RPMI8226 (cell line): ENCODE measurements at places on chromosomes 6 and 20.

DNA sequence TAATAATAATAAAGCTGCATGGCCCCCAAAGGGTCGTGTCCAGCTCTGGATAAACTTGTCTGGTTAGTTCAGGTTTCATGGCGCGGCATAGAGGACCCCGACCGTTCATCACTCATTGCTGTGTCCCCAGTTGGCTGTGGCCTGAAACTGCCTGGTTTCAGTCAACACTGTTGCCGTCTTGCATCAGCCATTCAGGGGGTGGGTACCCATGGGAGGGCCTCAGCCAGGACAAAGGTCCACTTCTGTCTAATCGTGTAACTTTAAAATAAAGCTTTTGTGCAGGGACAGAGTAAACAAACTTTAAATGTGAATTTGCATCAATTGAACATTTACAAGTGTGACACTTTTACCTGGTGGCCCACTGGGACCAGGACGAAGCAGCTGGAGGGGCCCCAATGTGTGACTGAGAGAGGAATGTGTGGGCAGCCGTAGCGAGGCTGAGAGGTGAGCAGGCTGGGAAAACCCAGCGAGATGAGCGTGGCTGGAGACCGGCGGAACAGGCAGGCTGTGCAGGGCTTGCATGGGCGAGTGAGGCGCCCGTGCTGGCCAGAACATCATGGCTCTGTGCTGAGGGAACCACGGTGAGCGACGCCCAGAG lies 22.3 kb upstream of the UNC93A start:
- DNase-seq, result no peak

DNA sequence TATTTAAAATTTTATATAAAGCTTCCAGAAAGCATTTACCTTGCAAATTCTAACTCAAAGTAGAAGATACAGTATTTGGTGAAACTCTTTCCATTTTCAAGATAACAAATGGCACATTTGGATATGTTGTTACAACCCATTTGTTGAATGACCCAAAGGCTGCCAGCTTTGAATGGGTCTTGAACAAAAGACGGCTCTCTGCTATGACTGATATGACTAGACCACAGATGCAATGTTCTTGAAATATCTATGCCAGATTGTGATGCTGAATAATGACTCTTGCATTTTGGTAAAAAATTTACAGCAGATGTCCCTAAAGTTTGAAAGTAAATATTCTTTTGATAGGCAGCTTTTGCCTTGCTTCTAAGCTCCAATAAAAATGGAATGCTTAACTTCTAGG lies 99.6 kb downstream of the HTR1B start:
- no peak for DNase-seq

DNA sequence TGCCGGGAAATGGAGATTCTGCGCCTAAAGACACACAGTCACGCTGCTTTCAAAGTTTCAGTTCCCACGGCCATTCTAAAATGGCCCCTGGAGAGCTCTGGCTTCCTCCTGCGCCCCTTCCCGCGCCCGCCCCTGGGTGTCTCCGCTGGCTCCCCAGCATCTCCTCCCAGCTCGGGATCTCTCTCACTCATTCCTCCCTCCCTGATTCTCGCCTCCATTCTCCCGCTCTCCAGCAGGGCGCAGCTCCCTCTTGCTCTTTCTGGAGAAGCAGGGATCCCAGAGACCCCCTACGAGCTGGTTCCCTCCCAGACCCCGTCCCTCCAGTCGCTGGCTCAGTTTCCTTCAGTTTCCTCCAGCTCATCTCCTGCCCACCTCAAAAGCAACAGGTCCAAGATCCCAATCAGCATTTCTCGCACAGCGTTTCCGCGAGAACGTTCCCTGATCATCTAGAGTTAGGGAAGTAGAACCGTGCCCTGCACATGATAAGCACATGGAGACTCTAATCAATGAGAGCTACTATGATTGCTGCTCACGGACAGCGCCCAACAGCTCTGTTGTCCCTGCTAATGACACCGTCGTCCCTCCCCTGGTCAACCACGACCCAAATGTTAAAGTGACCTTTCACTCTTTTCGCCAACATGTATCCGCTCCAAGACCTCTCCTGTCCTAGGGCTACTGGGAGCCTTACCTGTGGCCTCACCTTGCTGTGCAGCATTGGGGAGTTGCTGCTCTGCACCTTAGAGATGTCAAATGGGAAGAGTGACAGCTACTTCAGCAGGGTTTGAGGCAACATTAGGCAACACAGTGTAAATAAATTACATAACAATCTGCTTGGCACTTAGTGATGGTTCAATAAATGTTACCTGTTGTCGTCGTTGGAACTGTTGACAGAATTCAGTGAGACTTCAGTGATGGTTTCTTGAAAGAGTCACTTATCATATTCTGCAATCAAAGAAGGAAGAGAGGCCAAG lies 218.5 kb upstream of the QKI start:
- no peak for DNase-seq

DNA sequence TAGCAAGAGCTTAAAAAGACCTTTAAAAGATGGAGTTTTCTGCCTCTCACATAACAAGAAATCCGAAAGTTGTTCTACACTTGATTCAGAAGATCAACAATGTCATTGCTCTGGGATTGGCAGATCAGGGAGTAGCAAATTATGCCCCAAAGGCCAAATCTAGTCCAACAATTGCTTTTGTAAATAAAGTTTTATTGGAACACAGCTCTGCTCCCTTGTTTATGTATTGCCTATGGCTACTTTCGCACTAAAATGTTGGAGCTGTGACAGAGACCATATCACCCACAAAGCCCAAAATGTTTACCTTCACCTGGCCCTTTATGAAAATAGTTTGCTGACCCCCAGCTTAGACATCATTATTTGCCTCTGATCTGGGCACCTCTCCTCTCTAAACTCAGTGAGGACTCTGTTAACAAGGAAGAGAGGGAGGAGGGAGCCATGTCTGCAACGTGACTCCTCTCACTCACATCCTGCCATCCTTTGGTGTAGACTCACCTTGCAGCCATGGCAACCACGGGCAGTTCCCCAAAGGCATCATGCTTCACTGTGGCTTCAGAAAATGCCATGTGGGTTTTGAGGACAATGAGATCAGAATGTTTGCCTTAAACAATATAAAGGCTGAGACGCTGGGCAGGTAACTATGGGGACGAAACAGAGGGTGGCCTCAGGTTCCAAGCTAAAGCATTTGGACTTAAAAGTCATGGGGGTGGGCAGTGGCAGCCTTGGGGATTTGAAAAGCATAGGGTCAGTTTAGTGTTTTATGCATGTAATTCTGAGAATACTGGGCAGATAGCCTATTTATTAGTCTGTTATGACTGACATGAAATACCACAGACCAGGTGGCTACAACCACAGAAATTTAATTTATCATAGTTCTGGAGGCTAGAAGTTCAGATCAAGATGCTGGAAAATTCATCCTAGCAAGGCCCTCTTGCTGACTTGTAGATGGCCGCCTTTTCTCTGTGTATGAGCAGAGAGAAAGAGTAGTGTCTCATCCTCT lies 149.7 kb upstream of the TNFAIP3 start:
- DNase-seq, result no peak

DNA sequence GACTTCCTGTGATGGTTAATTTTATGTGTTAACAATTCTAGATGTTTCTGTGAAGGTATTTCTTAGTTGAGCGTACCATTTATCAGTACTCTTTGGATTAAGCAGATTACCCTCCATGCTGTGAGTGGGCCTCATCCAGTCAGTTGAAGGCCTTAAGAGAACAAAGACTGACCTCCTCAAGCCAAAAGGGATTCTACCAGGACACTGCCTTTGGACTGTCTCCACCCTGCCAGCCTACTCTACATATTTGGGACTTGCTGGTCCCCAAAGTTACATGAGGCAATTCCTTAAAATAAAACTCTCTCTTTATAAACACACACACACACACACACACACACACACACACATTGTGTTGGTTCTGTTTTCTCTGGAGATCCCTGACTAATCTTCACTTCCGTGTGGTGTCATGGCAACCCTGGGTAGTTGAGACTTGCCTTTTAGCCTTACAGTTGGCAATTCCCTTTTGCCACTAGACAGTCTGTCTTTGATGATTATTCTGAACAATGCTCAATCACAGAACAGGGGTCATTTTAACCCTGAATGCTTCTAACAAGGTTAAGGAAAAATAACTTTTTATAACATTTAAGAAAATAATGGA lies 32.2 kb downstream of the MRAP2 start:
- DNase-seq, result no peak

DNA sequence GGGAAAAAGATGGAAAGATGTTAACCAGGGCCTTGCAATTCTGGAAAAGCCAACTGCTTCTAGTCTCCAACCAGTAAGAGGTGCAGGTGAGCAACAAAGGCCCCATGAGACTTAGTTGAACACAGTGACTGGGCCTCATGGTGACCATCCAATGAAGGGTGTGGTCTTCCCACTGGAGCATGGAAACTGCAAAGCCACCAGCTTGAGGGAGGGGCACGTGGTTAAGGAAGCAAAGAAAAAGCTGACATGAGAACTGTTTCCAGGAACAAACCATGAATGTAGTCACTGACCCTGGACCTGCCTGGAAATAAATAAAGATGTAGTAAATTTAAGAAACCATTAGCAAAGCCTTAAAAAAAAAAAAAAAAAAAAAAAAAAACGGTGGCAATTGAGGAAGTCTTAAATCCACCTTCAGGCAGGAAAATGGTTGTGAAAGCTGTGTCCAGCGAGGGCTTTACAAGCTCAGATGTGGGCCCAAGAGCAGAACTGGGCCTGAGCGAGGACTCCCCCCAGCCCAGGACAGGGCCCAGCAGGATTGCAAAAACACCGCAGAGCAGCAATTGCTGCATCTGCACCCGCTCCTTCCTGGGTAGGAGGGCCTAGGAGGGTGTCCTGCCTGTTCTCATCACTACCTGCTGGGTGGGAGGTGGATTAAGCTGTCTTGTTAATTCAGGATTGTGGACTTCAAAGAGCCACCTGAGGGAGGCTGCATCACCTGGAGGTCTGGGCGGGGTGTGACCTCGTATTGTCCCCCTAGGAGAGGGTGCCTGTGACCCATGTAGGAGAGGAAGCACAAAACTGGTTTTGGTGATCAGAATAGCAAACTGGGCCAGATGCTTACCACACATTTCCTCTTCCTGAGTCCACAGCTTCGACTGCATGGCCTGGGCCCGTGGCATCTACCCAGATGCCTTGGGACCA lies 10.3 kb downstream of the GFRA4 start:
- peak; percentile 67 for DNase-seq

GRCh38 chr20:571754-572441 lies 28.3 kb upstream of the CSNK2A1 start:
- peak; percentile 39 for DNase-seq

DNA sequence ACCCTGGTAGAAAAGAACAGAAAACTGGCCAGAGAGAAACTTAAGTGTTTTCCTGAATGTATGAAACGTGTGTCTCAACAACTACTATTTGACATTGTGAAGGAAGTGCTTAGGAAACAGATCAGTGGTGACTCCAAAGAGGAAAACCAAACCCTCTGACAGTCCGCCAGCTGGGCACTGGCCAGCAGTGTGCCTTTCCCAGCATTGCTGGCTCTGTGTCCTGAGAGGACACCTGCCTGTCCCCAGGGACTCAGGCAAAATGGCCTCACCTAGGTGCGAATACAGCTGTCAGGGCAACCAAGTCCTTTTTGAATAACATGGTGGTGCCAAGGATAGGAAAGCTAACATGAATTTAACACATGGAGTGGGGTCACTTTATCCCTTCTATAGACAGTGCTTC lies 72.5 kb downstream of the NDUFAF5 start:
- no peak for DNase-seq

DNA sequence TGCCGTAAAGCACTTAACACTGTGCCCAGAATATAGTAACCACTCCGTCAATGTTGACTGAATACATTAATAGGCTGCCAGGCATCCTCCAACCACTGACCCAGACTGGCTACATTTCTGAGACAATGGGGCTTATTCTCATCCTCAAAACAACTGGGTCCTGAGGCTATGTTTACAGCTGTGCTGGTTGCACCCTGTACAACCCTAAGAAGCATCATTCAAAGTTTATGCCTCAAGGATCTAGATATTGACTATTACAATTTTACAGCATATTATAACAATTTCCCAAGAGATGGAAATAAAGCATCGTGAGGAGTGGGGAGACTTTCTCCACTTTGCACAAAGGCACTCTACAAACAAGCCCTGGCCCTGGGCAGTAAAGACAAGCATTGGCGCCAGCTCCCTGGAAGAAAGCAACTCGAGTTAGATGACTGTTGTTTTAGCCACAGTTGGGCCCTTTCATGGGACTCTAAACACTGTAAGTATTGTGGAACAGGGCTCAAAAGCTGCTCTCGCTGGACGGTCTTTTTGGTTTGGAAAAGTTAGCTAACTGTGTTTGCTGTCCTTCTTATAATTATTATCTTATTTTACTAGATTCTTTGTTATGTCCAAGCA lies 30.2 kb downstream of the MYLIP start:
- DNase-seq, result no peak

- no peak for DNase-seq
Observed at GRCh38 chr6:111685058-111685457, 79.4 kb upstream of the TRAF3IP2 start.

- DNase-seq, result peak; percentile 73
Observed at GRCh38 chr6:167350731-167351655, 26.1 kb downstream of the TTLL2 start.

DNA sequence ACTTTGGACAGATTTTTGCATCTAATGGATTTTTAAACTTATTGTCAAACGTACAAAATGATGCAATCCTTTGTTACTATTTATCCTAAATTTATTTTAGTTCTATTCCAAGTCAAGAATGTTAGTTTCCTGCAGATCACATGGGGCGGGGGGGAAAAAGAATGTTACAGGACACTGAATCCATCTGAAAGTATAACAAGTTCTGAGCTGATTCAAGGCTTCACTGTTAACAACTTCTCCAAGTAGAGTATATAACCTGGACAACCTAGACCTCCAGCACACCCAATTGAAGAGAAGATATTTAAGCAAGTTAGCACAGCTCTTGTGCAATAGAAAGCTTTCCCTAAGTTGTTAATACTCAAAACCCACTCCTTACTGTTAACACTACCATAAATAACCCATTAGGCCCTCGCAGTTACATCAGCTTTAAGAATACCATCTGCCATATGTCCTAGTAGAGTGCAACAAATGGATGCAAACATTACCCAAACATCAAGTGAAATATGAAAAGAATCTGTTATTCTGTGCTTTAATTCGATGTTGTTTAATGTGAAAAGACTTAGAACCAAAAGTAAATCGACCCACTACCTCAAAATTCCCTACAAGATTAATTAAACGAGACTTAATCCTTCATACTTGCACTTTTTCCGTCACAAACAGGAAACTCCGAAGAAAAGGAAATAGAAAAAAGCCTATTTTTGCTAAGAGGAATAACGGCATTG lies 1.3 kb downstream of the SEC63 start:
- peak; percentile 17 for DNase-seq

DNA sequence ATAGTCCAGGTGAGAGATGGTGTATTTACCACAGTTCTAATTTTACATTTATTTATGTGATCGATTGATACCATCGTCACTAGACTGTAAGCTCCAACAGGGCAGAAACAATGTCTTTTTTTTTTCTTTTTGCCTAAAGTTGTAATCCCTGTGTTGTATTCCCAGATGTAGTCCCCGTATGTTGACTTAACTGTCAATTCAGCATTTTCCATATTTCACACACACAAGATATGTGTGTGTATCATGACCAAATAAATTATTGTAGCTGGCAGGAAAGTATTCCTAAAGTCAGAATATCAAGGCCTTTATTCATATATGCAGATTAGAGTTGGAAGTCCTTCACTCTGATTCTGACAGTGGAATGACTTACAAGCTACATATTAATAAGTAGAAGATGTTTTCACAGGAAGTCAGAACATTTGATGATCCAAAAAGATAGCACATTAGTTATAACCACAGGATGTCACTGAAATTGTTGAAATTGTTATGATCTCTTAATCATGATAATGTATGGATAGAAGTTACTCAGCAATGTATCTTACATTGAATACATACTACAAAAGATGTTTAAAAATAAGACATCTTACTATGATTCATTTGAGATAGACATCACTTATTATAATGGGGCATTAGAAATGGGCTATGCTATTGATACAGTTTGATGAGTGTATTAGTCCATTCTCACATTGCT lies 10.6 kb downstream of the RNF182 start:
- no peak for DNase-seq
